ENCODE measurements at places on chromosomes 12 and 14. TPM values are rescaled to one million over a fixed set of nuclear protein-coding genes. Genes with fewer than 3 reads are reported as not detected.

DNA sequence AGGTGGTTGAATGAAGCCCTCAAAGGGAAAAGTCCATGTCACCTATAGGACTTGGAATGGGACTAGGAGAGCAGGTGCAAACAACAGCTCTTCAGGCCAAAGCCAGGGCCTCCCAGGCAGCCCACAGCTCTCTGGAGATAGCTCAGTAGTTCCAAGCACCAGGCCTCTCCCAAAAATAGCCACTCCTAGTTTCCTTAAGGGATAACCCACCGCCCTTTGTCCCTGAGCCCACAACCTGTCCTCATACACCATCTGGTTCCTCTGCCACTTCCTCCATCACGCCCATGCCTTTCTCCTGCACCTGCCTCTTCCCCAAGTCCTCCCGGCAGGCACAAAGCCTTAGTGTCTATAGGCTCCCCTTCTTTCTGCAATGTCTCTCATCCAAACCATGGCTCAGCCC lies 2.1 kb downstream of the RAB15 start:
- no peak for DNase-seq

- DNase-seq: no peak
Measured at GRCh38 chr14:99125113-99125512, 146.9 kb downstream of the BCL11B start.

GRCh38 chr14:77965919-77966435 lies 166.1 kb downstream of the ADCK1 start:
- peak; percentile 9 for DNase-seq

- peak; percentile 23 for DNase-seq
Measured at GRCh38 chr14:65070471-65070976, 31.8 kb downstream of the MAX start.

DNA sequence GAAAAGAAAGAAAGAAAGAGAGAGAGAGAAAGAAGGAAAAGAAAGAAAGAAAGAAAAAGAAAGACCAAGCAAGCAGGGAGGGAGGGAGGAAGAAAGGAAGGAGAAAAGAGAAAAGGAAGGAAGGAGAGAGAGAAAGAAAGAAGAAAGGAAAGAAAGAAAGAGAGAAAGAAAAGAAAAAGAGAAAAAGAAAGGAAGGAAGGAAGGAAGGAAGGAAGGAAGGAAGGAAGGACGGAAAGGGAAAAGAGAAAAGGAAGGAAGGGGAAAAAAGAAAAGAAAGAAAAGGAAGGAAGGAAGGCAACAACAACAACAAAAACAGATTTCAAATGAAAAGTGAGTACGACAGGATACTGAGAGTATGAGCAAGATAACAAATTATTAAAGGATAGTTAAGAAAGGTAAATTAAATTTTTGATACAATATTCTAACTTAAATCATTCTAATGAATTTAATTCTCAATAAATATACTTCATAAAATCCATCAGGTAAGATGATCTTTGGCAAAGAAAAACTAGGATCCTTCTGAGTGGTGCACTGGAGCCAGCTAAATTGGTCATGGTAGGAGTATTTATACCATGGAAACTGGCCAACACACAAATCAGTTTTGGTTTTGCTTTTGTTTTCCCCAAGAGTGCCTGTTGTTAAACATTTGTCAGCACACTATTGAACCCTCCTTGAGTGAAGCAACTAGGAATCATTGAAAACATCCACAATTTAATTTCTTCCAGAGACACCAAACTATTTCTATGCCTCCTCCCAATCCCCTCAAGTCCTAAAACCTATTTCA lies 56.1 kb upstream of the DYRK2 start:
- no peak for DNase-seq

DNA sequence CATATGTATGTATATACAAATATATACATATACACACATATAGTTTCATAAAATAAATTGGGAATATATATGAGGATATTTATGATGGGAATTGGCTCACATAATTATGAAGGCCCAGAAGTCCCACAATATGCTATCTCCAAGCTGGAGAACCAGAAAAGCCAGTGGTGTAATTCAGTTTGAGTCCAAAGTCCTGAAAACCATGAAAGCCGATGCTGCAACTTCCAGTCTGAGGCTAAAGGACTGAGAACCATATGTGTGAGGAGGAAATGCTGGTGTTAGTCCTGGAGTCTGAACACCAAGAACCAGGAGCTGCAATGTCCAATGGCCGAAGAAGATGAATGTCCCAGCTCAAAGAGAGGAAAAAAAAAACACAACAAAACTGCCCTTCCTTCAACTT lies 65.5 kb upstream of the PRKD1 start:
- no peak for DNase-seq

DNA sequence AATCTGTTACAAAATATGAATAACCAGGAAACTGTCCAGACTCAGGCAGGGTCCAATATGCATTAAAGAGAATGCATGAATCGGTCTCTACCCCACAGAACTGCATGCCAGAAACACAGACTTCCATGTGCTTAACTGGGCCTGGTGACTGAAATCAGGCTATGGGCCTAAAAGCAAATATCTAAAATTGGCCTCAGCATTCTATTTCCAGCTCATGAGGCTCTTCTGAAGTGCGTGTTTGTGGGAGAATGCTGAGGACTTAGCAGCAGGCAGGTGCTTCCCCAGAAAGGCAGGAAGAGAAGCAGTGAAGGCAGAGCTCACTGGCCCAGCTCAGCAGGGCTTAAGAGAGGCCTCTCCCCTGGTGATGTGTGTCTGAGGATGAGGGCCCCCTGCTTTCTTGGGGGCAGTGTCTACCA lies 48.5 kb downstream of the ADGRD1 start:
- no peak for DNase-seq

GRCh38 chr12:65911321-65911720 lies 87.0 kb downstream of the HMGA2 start:
- DNase-seq: no peak

DNA sequence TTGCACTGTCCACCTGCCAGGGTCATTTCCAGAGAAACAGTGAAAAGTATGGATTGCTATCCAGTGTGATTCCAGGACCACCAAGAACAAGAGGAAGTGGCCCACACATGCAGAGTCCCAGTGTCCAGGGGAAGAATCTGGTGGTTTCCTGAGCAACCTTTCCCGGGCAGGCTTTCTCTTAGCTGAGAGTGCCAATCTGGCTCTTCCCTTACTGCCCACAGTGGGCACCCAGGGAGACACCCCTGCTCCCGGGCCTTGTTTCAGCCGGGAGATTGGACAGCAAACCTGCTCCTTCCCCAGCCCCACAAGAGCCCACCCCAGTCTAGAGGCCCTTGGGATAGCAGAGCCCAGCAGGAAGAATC lies 62.1 kb downstream of the VWF start:
- no peak for DNase-seq

DNA sequence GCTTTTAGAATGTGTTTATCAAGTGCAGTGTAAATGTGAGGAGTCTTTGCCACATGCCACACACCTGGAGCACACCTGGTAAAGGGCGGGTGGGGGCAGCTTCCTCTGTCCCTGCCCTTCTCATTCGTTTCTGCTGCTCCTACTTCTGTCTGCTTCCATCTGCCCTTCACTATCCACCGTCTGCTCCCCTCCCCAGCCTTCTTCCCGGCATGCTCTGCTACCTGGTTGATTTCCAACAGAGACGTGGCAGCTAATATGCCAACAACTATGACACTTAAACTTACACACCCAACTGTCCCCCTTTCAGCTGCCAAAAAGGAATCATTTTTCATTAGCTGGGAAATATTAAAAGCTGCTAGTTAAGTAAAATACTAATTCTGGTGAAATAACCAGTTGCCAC lies 9.1 kb upstream of the CARMIL3 start:
- DNase-seq: peak; percentile 11

Gene TAOK3
- 63.3 TPM for polyA plus RNA-seq

Gene BCL11B
- polyA plus RNA-seq: 3.4 TPM

Gene GPR137C
- 8.0 TPM for polyA plus RNA-seq

Gene FRMD6
- polyA plus RNA-seq: 21.1 TPM

Gene RIMBP2
- 15.5 TPM for polyA plus RNA-seq

Measured in right lung (tissue), 10 donors.